Amniotic stem cell (primary cell): ENCODE measurements at places on chromosomes 6 and 20.
A peak's percentile ranks its signal among the peaks of the same experiment; 100 is the strongest.

DNA sequence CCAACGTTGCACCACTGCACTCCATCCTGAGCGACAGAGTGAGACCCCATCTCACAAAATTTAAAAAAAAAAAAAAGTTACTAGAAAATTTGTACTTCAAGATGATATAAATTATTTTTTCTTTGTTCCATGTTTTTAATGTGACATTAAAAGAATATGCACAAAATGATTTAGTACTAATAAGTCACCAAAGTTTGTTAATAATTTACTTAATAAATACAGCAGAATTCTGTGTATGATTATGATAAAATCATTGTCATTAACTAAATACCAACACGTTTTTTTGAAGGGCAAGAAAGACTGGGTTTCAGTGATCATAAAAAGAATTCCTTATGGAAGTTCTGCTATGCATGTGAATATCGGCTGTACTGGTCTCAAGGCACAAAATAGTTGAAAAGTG lies 28.1 kb downstream of the GOPC start:
- DNase-seq, result no peak

DNA sequence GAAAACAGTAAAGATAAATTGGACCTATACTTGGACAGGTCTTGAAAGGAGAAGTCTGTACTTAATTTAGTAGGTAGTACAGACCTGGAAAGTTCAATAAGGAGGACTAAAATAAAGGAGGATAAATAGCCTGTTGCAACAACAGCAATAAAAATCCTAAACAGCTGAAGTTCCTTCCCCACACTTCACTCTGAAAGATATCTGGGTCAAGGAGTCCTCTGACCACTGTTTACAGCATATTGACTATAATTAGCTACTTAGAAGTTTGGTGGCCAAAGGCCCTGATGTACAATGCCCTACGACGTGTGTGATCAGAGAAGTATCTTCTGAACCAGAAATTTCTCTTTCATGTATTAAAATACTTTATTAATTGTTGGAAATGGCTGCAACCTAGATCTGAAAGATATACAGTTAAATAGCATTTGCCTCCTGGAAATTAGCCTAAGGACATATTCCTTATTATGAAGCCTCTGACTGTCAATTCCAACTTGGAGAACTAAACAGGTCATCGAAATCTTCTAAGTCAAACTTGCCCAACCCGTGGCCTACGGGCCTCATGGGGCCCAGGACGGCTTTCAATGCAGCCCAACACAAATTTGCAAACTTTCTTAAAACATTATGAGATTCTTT lies 82.8 kb downstream of the KIF13A start:
- DNase-seq, result no peak

GRCh38 chr20:45355209-45356084 lies 7.2 kb upstream of the SDC4 start:
- no peak for DNase-seq

DNA sequence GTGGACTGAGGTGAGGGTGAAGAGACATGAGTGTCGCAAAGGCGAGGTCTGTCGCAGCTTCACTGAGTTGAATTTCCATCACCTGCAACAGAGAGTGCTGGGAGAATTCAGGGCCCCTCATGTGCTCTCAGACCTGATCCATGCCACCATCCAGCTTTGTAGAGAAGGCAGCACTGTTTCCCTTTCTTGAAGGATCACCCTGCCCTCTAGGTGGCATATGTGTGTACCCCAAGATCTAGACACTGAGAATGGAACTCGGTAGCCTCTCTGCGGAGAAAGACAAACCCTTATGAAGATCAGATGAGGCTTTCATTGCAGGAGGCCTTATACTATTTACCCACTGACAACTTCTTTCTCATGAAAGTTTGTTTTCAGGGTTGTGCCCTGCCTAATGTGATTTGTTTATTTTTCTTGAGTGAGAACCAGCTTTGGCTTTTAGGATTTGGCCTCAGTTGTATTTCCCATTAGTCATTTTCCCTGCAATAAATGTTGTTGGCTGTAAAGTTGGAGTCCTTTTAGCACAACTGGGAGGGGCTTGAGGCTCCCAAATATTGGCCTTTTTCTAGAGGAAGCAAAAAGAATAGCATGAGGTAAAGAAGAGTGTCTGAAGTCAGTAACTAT lies 811.3 kb downstream of the DHX35 start:
- no peak for DNase-seq

DNA sequence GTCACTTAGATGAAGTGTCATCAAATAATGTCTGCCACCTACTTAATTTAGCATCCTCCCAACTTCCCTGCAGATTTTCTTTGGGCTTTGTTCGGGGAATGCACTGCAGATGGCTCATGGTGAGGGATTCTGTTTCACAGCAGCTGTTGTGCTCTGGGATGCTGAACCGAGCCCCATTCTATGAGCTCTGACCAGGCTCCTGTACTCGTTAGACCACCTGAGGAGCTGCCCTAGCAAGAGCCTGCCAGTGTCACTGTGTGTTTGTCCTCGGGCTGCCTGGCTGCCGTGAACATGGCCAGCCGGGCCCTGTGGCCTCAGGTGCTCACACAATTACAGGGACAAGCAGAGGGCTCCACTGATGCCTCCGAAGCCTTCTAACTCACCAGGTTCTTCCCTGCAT lies 238.8 kb upstream of the ECI2 start:
- no peak for DNase-seq

GRCh38 chr6:7262746-7263518 lies 50.1 kb downstream of the SSR1 start:
- DNase-seq, result no peak

GRCh38 chr6:124026694-124027093 lies 223.0 kb downstream of the NKAIN2 start:
- no peak for DNase-seq

DNA sequence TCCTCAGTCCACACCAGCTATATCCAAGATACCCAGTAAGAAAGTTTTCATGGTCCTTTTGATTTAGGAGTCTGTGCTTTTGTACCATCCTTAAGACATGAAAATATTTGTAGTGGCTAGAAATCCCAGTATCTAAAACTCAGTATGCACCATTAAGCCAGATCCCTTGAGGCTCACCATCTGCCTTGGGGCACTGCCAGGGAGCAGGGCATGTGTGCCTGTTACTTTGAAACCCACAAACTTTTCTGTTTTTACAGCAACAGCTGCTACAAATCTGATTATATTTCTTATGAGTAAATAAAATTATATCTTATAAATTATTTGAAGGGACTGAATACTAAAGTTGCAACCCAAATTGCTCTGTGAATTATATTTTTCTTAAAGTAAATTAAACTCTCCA lies 290.5 kb upstream of the MANEA start:
- DNase-seq, result no peak

- DNase-seq, result no peak
These were observed 32.3 kb downstream of the JAG1 start for GRCh38 chr20:10641467-10641866.

DNA sequence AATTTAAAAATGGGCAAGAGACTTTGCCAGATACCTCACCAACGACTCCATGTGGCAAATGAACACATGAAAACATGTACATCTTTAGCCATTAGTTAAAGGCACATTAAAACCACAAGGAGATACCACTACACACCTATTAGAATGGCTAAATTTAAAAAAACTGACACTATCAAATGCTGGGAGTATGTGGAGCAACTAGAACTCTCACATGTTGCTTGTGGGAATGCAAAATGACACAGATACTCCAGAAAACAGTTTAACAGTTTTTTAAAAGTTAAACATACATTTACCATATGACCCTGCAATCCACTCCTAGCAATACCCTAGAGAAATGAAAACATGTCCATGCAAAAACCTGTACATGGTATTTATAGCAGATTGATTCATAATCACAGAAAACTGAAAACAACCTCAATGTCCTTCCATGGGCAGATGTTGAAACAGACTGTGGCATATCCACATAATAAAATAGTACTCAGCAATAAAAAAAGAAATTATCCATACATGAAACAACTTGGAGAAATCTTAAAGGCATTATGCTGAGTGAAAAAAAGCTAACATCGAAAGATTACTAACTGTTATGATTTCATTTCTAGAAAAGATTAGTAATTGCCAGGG lies 1.9 kb downstream of the RAB23 start:
- no peak for DNase-seq

- peak; percentile 77 for DNase-seq
These were observed 12.9 kb downstream of the PARD6B start for GRCh38 chr20:50744143-50744792.

GRCh38 chr6:131754088-131754487 lies 43.3 kb upstream of the CTAGE9 start:
- DNase-seq, result no peak

GRCh38 chr6:158415666-158416065 lies 103.4 kb downstream of the TULP4 start:
- DNase-seq, result no peak

DNA sequence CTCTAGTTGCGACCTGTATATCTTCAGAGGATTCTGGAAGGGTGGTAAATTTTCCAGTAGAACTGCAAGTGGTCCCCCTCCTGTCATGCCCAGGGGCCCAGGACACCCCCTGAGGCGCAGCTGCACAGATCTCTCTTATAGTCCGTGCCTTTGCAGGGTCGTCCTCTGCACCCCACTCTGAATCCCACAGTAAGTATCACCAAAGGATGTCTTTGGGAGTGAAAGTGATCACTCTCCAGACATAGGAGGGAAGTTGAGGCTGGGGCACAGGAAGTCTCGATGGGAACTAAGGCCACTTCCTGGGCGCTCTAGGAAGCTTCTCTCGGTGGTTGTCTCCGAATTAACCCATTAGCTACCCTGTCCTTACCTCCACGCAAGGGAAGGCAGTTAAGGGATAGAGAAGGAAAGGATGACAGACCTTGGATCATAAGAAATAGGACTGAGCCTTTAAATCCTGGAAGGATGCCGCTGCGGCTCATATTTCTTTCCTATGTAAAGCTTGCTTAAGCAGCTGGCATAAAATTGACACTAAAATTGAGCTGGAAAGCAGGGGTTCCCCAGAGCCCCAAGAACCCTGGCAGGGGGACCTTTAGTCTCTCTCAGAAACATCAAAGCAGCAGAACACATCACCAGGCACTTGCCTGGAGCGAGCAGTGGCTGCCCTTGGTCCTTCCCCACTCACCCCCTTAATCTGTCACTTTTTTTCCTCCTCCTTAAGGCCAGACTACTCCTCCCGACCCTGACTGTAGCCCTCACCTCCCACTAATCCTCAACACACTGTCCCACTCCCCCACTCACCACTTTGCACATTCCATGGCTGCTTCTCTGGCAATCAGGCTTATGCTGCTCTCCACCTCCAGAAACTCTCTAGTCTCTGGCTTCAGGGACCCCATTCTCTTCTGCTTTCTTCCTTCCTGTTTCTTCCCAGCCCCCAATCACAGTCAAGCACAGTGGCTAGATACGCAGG lies at the start of gene ZKSCAN4:
TSS of gene ZKSCAN4 (minus strand) at position 261 of the 967 bp plus-strand sequence. CDS start 289 bp downstream, outside the sequence.
- DNase-seq, result peak; percentile 46

DNA sequence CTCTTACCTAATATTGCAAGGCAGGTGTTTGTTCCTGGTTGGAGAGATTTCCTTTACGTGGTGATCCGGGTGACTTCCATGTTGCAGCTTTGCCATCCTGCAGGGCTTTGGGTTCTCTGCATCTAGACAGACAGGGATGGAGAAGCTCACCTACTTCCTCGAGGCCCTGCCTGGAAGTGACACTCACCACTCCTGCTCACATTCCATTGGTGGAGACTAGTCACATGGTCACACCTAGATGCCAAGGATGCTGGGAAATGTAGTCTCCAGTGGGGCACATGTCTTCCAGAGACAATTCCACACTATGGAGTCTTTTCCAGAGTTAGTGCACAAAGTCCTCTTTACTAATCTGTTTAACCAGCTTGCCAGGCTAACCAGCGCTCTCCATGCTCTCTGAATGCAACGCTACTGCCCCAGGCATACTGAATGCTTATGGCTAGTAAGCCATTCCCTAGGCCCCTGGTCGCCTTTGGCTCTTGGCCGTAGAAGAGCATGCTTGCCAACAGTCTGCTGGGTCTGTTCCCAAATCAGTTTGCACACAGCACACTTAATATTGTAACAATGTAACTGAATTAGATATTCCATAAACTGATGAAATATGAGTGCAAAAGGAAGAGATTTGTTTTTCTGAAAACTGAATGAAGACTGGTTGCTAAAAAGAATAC lies 6.7 kb upstream of the KCNK15 start:
- no peak for DNase-seq

GRCh38 chr6:84652356-84653026 lies 111.9 kb downstream of the TBX18 start:
- peak; percentile 39 for DNase-seq

- no peak for DNase-seq
These were observed 26.5 kb downstream of the PCK1 start for GRCh38 chr20:57587278-57587988.

DNA sequence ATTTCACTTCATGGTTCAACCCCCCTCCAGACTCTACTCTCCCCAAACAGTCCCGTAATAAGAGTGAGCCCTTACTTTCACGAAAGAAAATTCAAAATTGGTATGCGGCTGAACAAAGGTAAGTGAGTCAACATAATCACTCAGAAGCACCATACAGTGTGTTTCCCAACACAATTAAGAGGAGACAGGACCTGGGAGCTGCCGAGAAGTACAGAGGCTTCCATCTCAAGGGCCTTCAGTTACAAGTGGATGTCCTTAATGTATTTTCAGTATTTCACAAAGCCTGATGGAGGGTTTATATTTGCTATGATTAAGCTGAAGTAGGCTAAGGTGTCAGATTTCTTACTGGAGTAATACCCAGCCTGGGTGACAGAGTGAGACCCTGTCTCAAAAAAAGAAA lies 51.1 kb downstream of the MYO6 start:
- no peak for DNase-seq

- no peak for DNase-seq
These were observed 31.1 kb downstream of the CEBPB start for GRCh38 chr20:50221501-50222308.
